ENCODE measurements at places on chromosomes 2 and 18. TPM values are rescaled to one million over a fixed set of nuclear protein-coding genes. Genes with fewer than 3 reads are reported as not detected.

DNA sequence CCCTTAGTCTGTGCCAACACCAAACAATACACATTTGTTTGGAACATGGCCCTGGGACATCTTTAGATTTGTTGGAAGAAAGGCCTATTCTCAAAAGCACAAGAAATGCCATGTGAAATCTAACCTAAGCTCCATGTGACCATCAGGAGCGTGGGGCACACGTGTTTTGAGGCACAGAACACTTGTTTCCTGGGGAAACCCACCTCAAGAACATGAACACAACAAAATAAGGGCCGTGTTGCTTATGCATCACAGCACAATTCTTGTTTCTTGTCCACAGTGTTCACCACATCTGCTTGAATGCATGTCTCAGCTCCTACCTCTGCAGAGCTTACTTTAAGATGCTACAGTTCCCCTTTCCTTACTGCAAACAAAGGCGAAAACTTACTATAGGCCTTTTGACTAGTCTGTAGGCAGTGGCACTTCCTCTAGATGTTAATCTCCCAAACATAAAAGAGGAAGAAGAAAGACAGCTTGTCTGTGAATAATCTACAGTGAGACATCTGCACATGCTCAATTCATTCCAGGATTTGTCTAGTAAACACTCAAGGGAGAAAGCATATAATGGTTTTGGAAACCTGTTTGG lies 165.0 kb downstream of the ANKRD44 start:
- DNase-seq, result no peak

DNA sequence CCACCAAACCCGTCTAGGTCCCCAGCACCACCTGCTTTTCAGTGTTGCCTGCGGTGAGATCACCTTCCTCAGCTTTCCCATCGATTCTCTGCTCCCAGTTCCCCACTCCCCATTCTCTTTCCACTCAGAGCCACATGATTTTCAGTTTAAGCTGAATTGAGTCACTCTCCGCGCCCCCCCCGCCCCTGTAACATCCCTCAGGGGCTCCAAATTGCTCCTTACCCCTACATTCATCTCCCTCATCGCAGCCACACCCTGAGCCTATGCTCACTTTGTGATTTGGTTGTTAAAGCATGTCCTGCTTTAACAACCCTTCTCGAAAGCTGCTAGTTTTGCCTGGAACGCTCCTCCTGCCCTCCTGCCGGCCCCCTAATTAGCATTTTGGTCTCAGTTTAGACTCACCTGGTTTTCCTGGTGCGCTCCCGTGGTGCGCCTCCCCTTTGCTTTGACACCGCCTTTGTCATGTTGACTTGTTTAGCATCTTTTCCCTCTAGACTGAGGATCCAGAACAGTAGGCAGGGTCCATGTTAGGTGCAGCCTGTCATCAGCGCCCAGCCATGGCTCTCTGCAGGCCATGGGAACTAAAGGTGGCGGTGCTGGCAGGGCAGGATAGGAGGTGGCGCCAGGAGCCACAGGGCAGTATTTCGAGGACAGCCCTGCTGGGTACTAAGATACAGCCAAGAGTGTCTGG lies 60.8 kb downstream of the ST3GAL5 start:
- no peak for DNase-seq

- DNase-seq, result no peak
Observed at GRCh38 chr2:101479810-101480209, 4.9 kb upstream of the RFX8 start.

GRCh38 chr2:138531913-138532312 lies 30.3 kb downstream of the SPOPL start:
- DNase-seq, result no peak

GRCh38 chr2:191441496-191442214 lies 196.5 kb downstream of the MYO1B start:
- DNase-seq, result no peak

GRCh38 chr2:172455121-172455515 lies 27.7 kb downstream of the ITGA6 start:
- no peak for DNase-seq

DNA sequence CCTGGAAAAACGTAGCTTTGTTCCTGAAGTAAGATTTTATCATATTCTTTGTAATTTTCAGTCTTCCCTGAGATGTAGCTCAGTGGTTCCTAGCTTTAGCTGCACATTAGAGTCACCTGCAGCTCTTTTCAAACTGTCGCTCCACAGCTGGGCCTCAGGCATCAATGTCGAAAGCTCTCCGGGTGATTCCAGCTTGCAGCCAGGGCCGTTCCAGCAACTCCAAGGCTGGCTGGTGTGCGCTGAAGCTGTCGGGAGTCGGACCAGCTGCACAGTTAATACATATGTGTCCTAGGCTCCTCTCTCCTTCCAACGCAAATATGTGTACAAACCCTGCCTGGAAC lies 609 bp upstream of the ZNF2 start:
- no peak for DNase-seq

DNA sequence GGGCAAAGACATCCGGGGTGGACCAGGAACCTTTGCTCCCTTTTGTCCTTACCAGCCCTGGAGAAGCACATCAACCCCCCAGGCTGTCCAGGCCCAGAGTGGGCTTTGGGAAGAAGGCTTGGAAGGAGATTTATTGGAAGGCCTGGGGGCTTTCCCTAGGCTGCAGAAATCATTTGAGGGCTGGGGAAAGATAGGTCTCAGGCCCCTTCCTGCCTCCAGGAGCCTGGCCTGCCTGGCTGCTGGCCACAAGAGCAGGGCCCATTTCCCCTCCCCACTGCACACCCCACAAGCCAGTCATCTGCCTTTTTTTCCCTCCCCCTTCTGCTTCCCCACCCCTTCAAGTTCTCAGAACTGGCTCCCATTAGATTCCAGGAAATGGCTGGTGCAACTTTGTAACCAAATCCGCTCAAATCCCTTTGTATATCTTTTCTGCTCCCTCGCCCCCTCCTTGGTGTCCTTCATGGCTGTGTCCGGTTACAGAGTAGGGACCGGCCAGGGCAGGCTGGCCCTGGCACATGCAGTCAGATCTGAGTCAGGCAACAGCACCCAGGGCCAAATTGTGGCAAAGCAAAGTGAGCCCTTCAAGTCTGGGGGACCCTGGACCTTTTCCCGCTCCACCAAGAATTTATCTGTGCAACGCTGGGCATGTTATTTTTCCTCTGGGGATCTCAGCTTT lies 20.8 kb upstream of the TNP1 start:
- DNase-seq, result peak; percentile 37

DNA sequence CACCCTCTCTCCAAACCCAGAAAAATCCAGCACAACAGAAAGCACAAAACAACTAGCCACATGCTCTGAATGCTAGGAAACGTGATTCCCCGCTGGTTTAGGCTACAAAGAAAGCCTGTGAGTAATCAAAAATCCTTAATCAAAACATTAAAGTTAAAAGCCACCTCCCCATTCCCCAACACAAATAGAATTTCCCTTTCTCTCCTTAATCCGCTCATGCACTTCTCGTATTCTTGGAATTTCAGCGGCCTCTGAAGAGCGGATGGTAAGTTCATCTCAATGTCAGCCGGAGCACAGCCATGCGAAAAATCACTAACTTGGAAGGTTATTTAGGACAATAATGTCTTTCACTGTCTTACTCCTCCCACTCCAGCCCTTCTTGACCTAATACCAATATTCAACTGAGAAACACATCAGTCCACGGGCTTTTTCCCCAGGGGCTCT lies 126.7 kb downstream of the OSBPL1A start:
- peak; percentile 10 for DNase-seq

- no peak for DNase-seq
Observed at GRCh38 chr2:178775975-178776374, 31.2 kb downstream of the TTN start.

GRCh38 chr2:227097495-227098161 lies 66.4 kb downstream of the COL4A4 start:
- DNase-seq, result no peak

GRCh38 chr18:77063260-77063659 lies 69.3 kb downstream of the MBP start:
- DNase-seq, result no peak

DNA sequence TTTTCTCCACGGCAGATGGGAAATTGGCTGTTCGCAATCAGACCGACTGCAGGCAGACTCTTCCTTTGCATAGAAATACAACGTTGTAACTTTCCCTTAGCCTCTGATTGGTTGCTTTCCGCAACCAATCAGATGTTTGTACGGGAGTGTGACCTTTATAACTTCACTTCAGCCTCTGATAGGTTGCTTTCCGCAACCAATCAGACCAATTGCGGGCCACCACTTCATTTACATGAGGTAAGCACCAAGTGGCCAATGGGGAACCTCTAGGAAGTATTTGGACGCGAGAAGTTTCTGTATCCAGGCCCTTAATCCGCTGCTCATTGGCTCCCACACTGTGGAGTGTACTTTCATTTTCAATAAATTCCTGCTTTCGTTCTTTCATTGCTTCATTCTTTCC lies 19.1 kb downstream of the SLC25A12 start:
- DNase-seq, result no peak

DNA sequence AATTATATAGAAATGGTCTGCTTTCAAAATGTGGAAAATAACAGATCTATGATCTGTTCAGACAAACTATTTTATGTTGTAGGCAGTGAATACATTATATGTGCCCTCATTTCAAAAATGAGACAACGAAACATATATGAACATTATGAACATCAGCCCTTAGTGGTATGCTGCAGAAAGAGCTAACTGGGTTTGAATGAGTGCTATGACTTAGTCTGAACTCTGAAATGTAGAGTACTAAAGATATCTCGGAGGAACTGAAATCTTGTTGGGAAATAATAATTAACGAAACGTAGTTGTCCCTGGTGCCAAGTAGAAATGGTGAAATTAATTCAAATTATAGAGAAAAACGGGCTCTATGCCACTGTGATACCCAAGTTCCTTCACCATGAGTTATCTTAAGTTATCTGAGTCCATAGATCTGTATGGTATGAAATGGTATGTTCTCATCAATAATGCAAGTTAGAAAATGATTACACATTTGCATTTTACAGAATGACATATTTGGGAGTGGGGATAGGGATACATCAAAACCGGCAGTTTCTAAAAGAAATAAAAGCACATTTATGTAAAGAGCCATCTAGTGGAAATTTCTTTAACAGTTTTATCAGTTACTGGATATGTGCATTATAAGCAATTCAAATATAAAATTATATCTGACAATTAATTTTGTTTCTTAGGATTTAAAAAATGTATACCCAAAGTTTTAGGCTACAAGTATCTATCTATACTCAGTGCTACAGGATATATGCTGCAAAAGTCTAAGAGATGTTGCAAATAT lies 26.7 kb downstream of the STARD6 start:
- DNase-seq, result no peak

GRCh38 chr2:39394516-39394961 lies 42.5 kb downstream of the MAP4K3 start:
- DNase-seq, result no peak

GRCh38 chr2:169778446-169778845 lies 20.2 kb upstream of the SSB start:
- DNase-seq, result no peak

GRCh38 chr2:15178946-15179345 lies 382.2 kb downstream of the NBAS start:
- DNase-seq, result no peak

DNA sequence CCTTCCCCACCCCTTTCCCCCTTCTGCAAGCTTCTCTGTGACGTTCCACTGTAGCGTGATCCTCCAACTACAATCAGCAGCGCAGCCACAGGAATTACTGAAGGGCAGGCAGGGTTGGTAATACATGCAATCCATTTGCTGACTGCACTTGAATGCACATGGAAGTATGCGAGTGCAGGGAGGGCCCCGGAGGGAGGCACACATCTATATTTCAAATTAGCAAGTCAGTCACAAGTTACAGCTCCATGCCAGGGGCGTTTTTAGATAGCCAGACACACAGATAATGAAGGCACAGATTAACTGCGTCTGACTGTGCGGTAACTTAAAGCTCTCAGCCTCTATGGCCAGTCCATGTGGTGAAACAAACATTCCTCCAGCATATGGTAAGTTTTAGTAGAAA lies 209.2 kb upstream of the GATA6 start:
- no peak for DNase-seq

- DNase-seq, result no peak
Observed at GRCh38 chr2:211981451-211981850, 557.2 kb downstream of the ERBB4 start.

- DNase-seq, result peak; percentile 19
Observed at GRCh38 chr2:177984749-177985148, 87.8 kb downstream of the PDE11A start.

DNA sequence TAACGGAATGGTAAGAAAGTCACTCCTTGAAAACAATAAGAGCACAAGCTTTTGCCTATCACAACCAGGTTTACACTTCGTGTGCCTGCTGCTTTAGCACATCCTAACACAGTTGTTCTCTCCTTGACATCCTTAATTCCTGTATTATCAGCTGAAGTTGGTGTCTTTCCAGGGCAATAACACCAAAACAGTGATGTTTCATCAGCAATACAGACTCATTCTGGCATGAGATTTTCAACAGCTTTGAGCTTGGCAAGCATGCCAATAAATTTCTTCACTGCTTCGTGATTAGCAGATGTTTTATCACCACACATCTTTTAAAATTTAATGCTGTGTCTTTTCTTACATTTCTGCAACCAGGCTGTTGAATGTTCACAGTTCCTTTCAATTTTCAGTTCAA lies 148.4 kb downstream of the EIPR1 start:
- DNase-seq, result no peak

DNA sequence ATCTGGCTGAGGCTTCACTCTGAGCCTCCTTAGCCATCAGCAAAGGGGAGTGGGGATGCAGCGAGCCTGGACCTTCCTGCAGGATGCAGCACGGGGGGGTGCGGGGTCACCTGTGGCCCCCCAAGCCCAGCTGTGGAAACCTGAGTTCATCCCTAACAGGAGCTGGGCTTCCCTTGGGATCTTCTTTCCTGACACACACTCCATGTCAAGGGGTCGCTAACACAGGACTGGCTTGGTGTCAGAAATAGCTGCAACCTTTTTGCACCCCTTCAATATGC lies 174.7 kb downstream of the RTP5 start:
- no peak for DNase-seq

DNA sequence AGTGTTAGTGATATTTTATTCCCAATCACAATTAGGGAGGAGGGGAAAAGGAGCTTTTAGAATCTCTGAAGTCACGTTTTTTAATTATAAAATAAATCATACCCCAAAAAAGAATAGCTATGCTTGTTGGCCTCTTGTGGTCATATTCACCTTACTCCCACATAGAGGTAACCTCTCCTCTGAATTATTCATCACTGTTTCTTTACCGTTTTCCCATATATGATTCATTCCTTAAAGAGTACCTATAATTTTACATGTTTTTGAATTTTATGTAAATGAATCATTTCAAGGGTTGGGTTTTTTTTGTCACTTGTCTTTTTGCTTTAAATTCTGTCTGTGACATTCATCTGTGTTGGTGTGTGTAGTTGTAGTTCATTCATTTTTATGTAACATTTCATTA lies 110.6 kb upstream of the CD302 start:
- DNase-seq, result no peak

- no peak for DNase-seq
Observed at GRCh38 chr2:189409647-189410046, 31.6 kb upstream of the WDR75 start.

GRCh38 chr2:1707771-1708418 lies 36.4 kb downstream of the PXDN start:
- DNase-seq, result no peak

The GORASP2 gene
- 95.3 TPM for polyA plus RNA-seq

The NIF3L1 gene
- 43.5 TPM for polyA plus RNA-seq

The GPR39 gene
- polyA plus RNA-seq, result 0.22 TPM

The DSG2 gene
- polyA plus RNA-seq, result 45.7 TPM

The ATP9B gene
- polyA plus RNA-seq, result 32.1 TPM

The FEV gene
- polyA plus RNA-seq, result not detected

The HOXD12 gene
- polyA plus RNA-seq, result 0.33 TPM

The RIT2 gene
- not detected for polyA plus RNA-seq

The NYAP2 gene
- not detected for polyA plus RNA-seq

The ZNF396 gene
- 6.4 TPM for polyA plus RNA-seq
